CD8-positive, alpha-beta memory T cell (primary cell): ENCODE measurements at places on chromosomes 5 and 9.

DNA sequence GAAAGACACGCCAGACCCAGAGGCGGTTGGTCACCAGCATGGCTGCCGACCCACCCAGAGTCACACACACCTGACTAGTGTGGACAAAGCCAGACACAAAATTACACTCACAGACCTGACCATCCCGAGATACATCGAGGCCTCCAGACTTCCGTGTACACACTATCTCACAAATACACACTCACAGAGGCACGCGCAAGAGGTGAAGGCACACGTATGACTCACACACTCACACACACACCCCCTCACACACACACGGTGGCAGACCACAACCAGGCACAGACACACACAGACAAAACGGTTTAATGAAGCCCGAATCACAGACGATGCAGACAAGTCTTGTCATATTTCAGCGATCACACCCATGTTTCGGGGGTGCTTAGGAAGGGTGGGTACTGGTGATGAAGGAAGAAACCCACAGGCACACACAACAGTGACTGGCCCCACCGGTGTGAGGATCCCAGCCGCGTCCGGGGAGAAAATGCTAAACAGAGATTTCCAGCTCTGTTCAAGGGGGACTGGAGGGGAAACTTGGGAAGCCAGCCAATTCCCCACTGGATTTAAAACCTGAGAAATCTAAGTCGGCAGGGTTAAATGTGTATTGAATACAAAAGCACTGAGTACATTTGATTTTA is 51.3 kb downstream of the CRB2 start:
- DNase-seq: no peak

GRCh38 chr9:2461892-2462291 is 159.7 kb upstream of the VLDLR start:
- no peak for DNase-seq

DNA sequence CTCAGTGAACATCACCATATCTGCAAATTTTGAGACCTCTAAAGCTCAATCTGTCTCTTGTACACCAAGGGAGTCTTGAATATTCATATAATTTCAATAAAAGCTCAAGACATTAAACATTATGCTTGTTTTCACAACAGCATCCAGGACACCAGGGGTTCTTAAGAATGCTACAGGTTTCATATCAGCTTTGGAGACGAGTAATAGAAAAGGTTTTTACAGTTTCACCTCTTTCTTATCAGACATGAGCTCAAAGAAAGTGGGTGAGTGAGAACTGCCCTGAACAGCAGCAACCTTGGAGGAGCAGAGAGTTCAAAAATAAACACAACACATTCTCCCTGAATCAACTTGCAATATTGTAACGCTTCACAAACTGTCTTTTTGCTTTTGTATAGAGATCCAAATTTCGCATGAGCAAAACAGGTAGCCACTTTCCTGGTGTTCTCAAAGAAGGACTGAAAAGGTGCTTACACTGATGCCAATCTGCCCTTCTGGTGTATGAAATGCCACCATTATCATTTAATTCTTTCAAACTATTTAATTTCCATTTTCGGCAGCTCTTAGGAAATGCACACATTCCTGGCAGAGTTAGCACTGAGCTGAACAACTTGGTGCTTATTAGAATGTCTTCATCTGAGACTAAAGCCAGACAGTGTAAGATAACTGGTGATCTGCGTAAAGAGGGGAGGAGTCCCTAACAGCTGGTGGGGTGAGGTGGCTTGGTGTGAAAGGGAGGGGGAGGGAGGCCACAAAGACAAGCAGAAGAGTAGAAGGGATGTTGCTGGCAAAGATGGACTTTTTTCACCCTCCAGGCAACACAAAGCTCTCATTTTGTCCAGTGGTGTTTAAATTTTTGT is 535.3 kb downstream of the PDE4D start:
- DNase-seq: no peak

GRCh38 chr5:78507531-78507930 is 141.0 kb downstream of the LHFPL2 start:
- no peak for DNase-seq

- DNase-seq: no peak
Observed at GRCh38 chr9:34510497-34511468, 12.0 kb downstream of the ENHO start.

DNA sequence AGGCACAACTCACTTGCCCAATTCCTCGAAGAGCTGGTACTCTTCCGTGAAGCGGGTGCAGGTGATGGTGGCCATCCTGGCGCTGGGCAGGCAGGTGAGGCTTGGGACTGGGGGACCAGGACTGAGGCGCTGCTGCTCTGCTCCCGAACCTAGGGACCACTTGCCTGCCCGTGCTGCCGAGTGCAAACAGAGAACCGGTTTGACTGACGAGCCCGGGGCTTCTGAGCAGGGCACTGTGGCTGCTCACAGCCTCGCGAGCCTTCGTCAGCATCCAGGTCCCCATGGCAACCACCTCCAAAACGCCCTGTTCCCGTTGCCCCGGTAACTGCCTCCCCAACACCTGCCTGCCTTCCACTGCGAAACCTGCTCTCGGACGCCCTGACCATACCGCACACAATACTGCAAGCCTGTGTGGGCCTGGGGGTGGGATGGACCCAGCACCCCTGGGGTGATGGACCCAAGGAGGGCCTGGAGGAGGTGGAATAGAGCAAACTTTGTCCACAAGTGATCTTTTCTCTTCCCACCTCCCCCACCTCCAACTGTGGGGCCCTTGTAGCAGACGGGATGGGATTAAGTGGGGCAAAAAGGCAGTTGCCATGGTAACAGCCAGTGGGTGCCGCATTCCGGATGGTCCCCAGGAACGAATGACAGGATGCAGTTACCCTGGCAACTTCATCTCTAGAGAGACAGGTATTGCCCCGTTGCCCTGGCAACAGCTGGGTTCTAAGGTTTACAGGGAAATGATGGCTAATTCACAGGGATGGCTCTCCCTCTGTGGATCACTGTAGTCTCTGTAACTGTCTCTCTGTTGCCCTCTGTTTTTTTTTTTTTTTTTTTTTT is at the start of gene CAMK2A:
Gene CAMK2A (minus strand): TSS at position 223 of the 840 bp plus-strand sequence. CDS start 148 bp downstream, at position 75.
- no peak for DNase-seq

- no peak for DNase-seq
Observed at GRCh38 chr5:84433461-84433860, 48.8 kb upstream of the EDIL3 start.

DNA sequence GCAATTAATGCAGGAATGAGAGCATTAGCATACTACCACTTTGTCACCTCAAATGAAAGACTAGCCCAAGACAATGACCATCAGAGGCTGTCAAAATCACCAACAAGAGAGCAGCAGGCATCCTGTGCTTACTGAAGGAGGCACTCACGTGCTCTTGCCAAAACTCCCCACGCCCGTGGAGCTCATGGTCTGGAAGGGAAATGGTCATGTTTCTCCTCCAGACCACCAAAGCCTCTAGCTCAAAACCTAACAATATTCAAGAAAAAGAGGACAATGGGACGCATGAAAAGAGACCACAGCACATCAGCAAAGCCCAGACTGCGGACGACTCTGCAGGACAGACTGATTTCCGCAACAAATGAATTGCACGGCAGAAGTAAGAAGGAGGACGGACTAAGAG is 12.8 kb downstream of the AKNA start:
- no peak for DNase-seq

DNA sequence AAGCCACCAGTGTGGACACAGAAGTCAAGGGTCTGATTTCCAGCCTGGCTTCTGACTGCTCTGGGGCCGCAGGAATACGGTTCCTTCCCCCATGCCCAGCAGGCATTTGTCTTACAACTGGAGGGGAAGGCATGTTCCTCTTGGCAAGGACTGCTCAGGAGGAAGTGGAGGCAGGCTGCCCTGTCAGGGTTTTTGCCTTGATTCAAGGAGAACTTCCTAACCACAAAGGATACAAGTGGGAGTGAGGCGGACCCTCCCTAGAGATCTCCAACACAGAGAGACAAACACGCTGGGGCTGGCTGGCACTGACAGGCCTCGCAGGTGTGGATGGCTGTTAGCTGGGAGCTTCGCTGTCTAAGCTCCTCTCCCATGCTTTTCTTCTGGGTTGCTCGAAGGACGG is 19.1 kb downstream of the TGFBI start:
- DNase-seq: no peak

DNA sequence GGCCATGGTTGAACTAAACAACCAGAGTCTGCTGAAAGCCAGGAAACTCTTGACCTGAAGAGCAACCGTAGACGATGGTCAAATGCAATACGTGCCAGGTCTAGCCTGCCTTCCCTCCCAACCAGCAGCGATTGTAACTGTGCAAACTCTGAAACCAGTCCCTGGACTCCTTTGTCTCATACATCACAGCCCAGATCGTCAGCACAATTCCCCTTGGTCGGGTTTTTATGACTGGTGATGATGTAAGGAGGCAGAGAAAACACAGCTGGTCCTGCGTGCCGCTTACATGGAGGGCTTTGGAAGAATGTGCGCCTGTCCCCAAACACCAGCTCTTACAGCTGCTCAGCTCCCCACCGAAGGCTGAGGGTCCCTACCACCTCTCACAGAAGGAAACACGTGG is 24.6 kb downstream of the SMIM23 start:
- DNase-seq: no peak

DNA sequence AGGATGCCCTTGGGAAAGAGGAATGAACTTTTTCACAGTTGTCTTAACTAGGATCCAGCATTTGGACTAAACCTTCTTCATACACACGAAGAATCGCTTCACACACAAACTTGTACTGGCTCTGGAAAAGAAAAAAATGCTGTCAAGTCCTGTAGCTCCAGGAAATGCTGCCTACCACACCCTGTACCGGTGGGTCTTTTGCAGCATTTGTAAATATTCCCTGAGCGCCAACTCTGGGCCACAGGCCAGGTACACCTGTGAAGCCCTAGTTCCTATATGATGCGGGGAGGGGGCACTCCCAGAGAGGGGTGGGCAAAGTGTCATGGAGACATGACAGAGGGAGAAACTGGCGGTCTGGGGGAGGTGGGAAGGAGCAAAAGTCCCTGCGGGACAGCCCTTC is 58.7 kb upstream of the EPB41L4B start:
- DNase-seq: no peak

DNA sequence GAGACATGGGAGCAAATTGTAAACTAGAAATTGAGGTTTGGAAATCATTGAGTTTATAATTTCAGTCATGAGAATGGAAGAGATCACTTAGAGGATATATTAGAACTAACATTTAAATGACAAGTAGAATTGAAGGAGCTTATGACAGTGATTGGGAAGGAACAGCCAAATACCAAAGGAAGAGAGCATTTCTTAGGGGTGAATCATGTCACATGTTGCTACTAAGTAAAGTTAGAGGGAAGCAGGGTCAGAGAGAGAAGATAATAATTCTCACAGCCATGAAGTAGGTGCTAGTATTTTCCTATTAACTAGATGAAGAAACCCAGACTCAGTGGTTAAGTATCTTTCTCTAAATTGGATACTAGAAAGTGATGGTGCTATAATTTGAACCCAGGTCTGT is 59.3 kb downstream of the COMMD10 start:
- no peak for DNase-seq

- DNase-seq: no peak
Observed at GRCh38 chr5:28468166-28468565, 1429.8 kb upstream of the CDH9 start.

- no peak for DNase-seq
Observed at GRCh38 chr5:31707329-31707728, 68.4 kb downstream of the PDZD2 start.

- DNase-seq: no peak
Observed at GRCh38 chr5:59842999-59843398, 50.5 kb downstream of the PDE4D start.

GRCh38 chr5:129672006-129672405 is 75.9 kb upstream of the MINAR2 start:
- no peak for DNase-seq

DNA sequence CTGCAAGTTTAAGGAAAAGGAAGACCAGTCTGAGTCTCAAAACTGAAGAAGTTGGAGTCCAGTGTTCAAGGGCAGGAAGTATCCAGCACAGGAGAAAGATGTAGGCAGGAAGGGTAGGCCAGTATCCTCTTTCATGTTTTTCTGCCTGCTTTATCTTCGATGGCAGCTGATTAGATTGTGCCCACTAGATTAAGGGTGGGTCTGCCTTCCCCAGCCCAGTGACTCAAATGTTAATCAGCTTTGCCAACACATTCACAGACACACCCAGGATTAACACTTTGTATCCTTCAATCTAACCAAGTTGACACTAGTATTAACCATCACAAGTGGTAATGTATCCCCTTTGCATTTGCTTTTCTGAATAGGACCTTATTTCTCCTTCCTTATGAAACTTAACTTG is 535.9 kb upstream of the FTMT start:
- no peak for DNase-seq
